Testis (tissue), 5 donors: ENCODE measurements at places on chromosomes 7 and 10. TPM values are rescaled to one million over a fixed set of nuclear protein-coding genes. Genes with fewer than 3 reads are reported as not detected.

The MBL2 gene
- 0.12 TPM for total RNA-seq

- no peak for DNase-seq
These were observed 24.0 kb upstream of the INPP5F start for GRCh38 chr10:119701861-119702260.

GRCh38 chr7:77799078-77799964 lies 748 bp downstream of the PHTF2 start:
- peak; percentile 60 for DNase-seq

- DNase-seq: no peak
These were observed 162.2 kb downstream of the EGFR start for GRCh38 chr7:55180963-55181542.

GRCh38 chr7:2948749-2949148 lies 94.9 kb downstream of the CARD11 start:
- DNase-seq: no peak

The VSTM4 gene
- 35.8 TPM for total RNA-seq

- DNase-seq: no peak
These were observed 39.5 kb downstream of the LHFPL3 start for GRCh38 chr7:104367926-104368325.

The MET gene
- 2.0 TPM for total RNA-seq

GRCh38 chr10:121658111-121658510 lies 59.9 kb upstream of the FGFR2 start:
- no peak for DNase-seq
